ENCODE measurements at places on chromosomes 4 and X. TPM values are rescaled to one million over a fixed set of nuclear protein-coding genes. Genes with fewer than 3 reads are reported as not detected.

BEX5 gene
- 10.1 TPM for total RNA-seq

PRSS12 gene
- total RNA-seq: 0.21 TPM

CPEB2 gene
- 13.8 TPM for total RNA-seq

POLR2B gene
- total RNA-seq: 111 TPM

ZNF157 gene
- total RNA-seq: 0.89 TPM

MUC7 gene
- not detected for total RNA-seq

GLRA3 gene
- not detected for total RNA-seq

CABS1 gene
- not detected for total RNA-seq

KDR gene
- 62.5 TPM for total RNA-seq
